Glutamatergic neuron (in vitro differentiated cells): ENCODE measurements at places on chromosomes 7 and 10.

DNA sequence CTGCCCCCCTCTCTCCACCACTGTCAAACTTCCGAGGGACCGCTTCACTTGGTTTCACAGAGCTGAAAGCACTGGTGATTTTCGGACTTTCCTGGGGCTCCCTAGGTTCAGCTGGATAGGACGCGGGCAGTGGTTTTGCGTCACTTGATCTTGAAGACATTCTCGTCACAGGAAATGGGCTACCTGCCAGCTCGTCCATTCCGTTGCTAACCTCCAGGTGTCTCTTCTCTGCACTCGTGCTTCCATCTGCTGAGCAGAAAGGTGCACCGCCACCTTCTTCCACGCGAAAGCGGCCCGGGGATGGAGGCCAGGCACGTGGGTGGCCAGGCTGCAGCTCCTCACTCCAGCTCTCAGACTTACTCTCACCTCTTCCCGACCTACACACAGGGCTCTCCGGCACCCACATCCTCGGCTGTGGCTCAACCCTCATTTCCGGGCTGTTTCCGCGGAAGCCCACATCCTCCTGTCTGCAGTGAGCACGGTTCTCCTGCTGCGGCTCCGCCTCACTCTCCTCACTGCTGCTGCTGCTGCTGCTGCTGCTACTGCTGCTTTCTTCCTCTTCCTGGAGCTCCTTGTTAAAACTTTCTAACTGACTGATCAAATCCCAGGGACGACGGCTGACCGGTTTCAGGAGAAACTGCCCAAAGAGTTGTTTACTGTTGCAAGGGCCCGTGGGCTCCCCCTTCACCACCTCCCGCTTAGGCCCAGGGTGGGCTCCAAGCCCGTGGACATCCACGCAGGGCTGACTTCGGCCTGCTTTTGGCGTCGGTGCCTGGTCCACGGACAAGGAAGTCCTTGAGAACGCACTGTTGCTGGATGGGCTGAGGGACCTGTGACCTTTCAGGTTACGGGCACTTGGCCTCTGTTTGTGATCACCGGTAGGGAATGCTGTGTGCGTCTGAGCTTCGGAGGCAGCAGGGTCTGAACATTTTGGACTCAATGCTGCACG is 32.1 kb downstream of the JCAD start:
- no peak for DNase-seq

DNA sequence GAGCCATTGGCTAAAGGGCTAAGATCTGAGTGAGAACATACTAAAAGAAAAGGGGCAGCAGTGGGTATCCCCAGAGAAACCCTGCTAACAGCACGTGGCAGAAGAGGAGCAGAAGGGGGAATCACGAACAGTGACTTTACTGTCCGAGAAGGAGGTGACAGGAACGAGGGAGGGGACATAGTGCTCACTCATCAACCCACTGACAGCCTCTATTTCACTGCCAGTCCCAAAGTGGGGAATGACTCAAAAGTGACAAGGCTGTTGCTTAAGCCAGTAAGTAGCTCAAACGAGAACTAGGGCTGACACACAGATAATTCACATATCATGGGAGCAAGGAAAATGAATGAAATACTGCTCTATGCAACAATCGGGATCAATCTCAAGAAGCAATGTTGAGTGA is 92.7 kb downstream of the RSU1 start:
- no peak for DNase-seq

GRCh38 chr7:64849250-64849923 is 53.7 kb upstream of the ZNF273 start:
- no peak for DNase-seq

DNA sequence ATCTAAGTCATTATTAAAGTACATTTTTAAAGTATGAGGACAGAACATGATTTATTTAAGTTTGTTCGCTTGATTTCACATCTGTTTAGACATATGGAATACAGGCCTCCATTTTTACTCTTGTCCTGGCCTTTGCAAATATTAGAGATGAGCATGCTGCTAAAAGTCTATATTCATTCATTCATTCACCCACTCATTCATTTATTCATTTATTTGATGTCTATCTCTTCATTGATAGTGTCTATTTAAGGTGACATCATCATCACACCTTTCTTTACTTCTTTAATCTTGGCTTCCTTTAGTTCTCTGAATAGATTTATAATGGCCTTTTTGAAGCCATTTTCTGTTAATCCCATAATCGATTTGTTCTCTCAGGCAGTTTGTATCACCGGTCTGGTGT is 68.0 kb downstream of the THNSL1 start:
- DNase-seq = no peak

- peak; percentile 71 for DNase-seq
Observed at GRCh38 chr10:102408728-102409603, 9.6 kb downstream of the PSD start.
